ENCODE measurements at places on chromosomes 16 and 17. TPM values are rescaled to one million over a fixed set of nuclear protein-coding genes. Genes with fewer than 3 reads are reported as not detected.

Gene SUMO2
- 60.1 TPM for total RNA-seq

Gene KRTAP9-4
- not detected for total RNA-seq

Gene MYADML2
- not detected for total RNA-seq

Gene CLDN9
- total RNA-seq = 1.5 TPM

Gene FNDC8
- not detected for total RNA-seq

Gene PPP1R9B
- 53.3 TPM for total RNA-seq

Gene COG1
- 34.1 TPM for total RNA-seq

All from thoracic aorta (tissue), 2 donors.